ENCODE measurements at places on chromosomes 4 and X.

DNA sequence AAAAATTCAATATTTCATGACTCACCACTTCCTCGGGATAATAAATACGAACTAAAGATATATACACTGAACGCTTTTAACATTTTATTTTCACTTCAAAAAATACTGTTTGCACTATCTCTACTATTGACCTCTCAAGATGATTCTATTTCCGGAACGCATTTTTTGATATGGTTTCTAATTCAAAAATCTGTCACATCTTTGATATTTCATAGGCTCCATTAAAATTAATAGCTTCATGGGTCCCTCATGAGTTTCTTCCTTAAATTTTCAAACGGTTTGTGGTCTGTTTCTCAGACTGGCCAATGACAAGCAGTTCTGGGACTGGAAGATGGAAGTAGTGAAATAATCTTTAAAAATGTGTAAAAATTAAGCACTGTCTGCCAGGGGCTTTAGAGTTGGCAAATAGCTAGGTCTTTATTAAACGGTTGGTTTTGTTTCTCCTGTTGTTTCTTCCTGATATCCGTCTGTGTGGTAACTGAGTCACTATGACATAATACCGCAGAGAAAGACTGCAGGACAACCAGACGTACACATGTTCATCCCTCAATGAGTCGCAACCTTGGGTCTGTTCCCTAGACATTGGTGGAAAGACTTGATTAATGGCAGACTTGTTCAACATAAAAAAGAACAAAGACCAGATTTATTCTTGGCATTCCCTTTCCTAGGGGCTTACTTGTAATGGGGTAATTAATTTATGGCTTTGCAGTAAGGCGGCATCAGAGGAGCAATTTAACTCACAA lies 133.8 kb downstream of the PALLD start:
- no peak for DNase-seq

DNA sequence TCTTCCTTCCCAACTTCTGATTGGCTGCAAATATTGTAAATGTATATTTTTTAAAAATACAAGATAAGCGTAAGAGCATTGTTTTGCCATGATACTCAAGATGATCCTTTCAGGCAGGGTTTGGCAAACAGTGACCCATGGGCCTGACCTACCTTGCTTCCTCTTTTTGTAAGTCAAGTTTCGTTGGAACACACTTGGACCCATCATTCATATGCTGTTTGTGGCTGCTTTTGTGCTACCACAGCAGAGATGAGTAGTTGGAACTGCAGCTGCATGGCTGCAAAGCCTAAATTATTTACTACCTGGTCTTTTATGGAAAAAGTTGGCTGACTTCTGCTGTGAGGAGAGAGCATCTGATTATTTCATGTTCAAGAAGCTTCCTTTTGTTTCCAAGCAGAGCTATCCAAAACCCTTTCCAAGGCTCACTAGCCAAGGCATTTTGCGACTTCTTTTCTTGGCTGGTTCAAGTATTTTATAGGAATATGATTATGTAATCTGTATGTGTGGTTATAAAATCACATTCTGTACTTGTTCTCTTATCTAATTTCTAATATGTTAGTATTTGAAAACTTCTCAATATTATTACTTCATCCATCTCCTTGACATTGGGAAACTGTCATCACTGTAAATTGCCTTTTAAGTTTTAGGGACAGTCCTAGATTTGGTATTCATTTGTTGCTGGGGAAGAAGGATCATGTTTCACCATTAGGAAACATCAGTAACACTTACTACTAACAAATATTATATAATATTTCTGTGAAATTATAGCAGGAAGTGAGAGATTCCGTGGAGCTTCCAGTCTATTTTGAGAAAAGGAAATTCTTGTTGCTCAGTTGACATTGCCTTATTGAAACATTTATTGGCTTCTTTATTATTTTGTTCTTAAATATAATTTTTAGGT lies 109.2 kb downstream of the ARHGAP10 start:
- no peak for DNase-seq

GRCh38 chrX:32448320-32448719 lies 763.0 kb downstream of the DMD start:
- no peak for DNase-seq

DNA sequence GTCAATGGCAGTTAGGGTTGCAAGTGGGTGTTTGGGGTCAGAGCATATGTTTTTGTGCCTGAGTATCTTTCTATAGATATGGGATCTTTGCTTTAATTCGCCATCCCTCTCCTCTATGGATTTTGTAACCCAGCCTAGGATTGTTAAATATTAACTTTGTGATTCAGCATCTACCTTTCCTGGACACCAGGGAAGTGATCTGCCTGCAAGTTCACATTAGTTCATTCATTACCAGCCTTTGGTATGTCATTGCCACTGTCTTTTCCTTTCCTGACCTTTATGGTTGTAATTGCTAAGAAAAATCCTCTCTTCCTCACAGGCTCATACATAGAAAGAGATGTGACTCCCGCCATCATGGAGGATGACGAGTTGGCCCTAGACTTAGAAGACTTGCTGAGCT lies 73.8 kb downstream of the KIT start:
- DNase-seq = no peak

- no peak for DNase-seq
Measured at GRCh38 chr4:105061136-105061696, 85.5 kb upstream of the TET2 start.

DNA sequence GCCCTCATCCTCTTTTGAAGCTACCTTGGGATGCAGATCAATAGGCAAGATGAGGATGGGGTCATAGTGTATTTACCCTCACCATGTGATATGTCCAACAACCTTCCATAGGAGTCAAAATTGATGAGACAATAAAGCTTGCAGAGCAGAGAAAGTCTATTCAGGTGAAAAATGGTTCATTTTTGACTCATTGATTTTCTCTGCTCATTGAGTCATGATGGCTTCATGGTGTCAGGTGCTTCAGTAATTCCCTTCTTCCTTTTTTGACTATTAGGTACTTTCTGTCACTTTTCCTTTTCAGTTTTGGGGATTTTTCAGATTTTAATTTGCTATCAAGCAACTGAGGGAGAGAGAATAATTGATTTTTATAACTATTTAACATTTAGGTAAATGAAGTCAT lies 55.9 kb upstream of the IL2 start:
- DNase-seq = no peak

DNA sequence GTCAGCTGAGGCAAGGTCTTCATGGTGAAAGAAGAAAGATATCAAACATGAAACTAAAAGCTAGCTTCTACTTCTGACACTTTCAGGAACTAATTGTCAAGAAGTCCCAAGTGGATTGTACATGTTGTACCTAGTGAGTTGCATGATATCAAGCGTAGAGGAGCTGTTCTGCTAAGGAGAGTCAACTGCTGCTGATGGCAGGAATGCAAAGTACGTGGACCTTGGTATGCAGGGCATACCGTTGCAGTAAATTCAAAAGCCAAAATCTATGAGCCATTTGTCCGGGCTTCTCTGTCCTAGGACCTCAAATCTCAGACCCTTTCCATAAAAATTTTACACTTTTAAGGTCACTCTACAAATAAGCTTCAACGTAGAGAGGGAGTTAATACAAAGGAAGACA lies 446.2 kb downstream of the KCTD8 start:
- DNase-seq = no peak

- no peak for DNase-seq
Measured at GRCh38 chr4:70994069-70994366, 569 bp downstream of the DCK start.

All from NCI-H2171 treated with DMSO at 0.1 percent for 48 hours (cell line).